Activated naive CD8-positive, alpha-beta T cell treated with anti-CD3 and anti-CD28 coated beads, Interleukin-2, amount 50 U/mL, for 16 hours (primary cell): ENCODE measurements at places on chromosomes 5 and 9.

- DNase-seq, result no peak
These were observed 19.8 kb downstream of the SLC31A1 start for GRCh38 chr9:113241161-113241560.

DNA sequence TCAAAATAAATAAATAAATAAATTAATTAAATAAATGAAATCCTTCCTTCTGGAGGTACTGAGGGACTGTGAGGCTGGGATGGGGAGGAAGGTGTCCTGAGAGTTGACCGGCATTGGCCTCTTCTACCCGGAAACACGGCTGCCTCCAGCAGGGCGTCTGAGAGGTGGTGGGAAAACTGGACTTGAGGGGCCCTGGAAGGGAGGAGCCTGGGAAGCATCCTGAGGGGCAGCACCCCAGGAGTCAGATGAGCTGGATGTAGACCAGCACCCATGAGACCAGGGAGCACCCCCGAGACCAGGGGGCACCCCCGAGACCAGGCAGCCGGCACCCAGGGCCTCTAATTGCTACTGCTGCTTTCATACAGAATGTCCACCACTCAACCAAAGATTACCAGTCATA, 8.8 kb upstream of the NSMF start:
- no peak for DNase-seq

DNA sequence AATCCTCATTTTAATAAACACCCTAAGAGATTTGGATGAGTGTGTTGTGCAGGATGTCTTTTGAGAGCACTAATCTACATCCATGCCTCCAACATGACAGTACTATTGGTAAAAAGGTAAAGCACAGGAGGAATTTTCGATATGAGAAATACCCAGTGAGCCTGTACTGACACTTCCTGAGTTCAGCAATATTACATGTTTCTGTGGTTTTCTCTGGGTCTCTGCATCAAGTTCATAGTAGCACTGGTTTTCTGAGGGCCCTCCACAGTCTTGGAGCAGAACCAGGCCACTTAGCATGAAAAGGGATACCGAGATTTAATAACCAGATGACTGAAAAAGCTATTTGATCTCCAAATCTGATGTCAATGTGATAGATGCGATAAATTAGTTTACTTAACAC, 524.1 kb downstream of the TMEM38B start:
- no peak for DNase-seq

- DNase-seq, result no peak
These were observed 58.3 kb upstream of the ALDH1B1 start for GRCh38 chr9:38334234-38334633.

GRCh38 chr5:58255970-58256369, 203.9 kb downstream of the PLK2 start:
- no peak for DNase-seq

GRCh38 chr9:134975253-134975652, 57.5 kb upstream of the FCN1 start:
- DNase-seq, result no peak
